ENCODE measurements at places on chromosomes 6 and 20. TPM values are rescaled to one million over a fixed set of nuclear protein-coding genes. Genes with fewer than 3 reads are reported as not detected.

GRCh38 chr6:15608396-15608795, 54.4 kb downstream of the DTNBP1 start:
- H3K36me3 ChIP-seq: peaks cover 61% of the 10 kb centered on the region
- DNase-seq: no peak
- no peak overlapping the region for H3K27ac ChIP-seq
- no peaks in the 10 kb centered on the region for H3K27me3 ChIP-seq
- no peak overlapping the region for H3K4me3 ChIP-seq
- peaks cover 9% of the 10 kb centered on the region for H3K4me1 ChIP-seq

Gene SLC35D3
- polyA plus RNA-seq: not detected

DNA sequence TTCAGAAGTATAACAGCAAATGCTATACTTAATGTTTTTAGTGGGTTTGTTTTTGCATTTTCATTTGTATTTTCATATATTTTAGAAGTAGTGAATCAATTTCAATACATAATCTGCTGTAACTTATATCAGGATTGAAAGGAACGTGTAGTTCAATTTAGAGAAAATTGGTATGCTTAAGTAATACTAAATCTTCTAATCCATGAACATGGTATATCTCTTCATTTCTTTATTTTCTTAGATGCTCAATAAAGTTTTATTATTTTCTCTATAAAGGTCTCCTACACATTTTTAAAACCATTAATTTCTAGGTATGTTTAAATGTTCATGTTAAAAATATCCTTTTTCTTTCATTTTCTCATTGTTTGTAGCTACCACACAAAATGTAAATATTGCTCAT, 85.1 kb downstream of the STMND1 start:
- no peak overlapping the region for H3K27ac ChIP-seq
- H3K4me3 ChIP-seq: no peak overlapping the region
- no peaks in the 10 kb centered on the region for H3K27me3 ChIP-seq
- no peak for DNase-seq
- no peaks in the 10 kb centered on the region for H3K4me1 ChIP-seq

Gene CCN6
- polyA plus RNA-seq: not detected

DNA sequence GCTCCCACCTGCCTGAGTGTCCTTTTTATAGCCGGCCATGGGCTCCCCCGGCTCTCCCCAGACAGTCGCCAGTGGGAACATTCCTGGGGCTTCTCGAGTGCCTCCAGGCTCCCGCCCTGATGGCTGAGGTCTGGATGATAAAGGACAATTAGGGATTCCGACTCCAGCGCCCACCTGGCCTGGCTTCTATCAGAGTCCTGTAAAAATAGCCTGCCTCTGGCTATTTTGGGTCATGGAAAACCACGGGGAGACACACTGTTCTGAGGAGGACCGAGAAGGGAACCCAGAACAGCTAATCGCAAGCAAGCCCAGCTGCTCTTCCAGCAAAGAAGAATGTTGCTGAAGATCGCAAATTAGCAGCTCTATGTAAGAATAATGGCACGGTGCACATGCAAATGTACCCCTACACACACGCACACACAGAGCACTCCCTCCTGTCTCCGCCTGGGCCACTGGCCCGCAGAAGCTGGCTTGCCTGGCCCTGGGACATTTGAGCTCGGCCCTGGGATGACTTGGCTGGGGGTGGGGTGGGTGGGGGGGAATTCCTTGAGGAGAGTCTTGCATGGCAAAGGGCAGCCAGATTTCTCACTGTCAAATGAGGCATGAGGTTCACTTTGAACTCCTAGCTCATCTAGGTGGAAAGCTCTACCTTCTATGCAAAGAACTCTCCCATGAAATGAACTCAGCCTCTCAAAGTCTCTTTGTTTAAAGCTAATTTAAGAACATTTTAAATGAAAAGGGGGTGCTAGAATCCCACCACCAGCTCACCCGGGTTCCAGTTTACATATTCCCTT, 55.3 kb downstream of the CTCFL start:
- peaks cover 45% of the 10 kb centered on the region for H3K4me1 ChIP-seq
- no peaks in the 10 kb centered on the region for H3K36me3 ChIP-seq
- H3K27me3 ChIP-seq: no peaks in the 10 kb centered on the region

- no peak overlapping the region for H3K4me3 ChIP-seq
- no peaks in the 10 kb centered on the region for H3K36me3 ChIP-seq
- no peak overlapping the region for H3K27ac ChIP-seq
These were observed 137.9 kb downstream of the DLL1 start for GRCh38 chr6:170152989-170153388.

Gene MUC21
- polyA plus RNA-seq: not detected

DNA sequence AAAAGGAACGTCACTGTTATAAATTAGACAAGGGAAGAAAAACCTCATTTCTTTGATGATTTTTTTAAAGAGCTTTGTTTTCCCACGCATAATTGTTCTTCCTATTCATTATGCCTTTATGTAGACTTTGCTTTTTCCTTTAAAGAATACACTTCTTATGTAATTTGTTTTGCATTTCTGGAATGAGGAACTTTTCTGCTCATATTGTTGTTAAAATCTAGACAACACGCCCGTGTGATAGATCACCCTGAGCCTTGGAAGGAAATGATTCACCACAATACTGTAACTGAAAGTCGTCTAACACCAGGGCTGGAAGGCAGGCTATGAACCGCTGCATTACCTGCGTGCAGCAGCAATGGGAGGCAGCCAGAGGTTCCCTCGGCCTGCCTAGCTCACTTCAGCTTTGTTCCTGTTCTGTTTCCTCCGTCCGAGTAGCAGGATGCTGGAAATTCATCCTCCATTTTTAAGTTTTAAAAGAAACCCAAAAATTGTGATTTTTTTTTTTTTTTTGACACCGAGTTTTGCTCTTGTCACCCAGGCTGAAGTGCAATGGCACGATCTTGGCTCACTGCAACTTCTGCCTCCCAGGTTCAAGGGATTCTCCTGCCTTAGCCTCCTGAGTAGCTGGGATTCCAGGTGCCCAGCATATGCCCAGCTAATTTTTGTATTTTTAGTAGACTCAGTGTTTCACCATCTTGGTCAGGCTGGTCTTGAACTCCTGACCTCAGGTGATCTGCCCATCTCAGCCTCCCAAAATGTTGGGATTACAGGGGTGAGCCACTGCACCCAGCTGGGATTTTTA, 49.6 kb upstream of the ZNF217 start:
- H3K36me3 ChIP-seq: no peaks in the 10 kb centered on the region
- peak overlapping the region; percentile 41 for H3K4me3 ChIP-seq
- H3K27ac ChIP-seq: peak overlapping the region; percentile 96
- peaks cover 68% of the 10 kb centered on the region for H3K4me1 ChIP-seq
- no peaks in the 10 kb centered on the region for H3K27me3 ChIP-seq

Gene PRDM13
- not detected for polyA plus RNA-seq

Gene FOXF2
- not detected for polyA plus RNA-seq

DNA sequence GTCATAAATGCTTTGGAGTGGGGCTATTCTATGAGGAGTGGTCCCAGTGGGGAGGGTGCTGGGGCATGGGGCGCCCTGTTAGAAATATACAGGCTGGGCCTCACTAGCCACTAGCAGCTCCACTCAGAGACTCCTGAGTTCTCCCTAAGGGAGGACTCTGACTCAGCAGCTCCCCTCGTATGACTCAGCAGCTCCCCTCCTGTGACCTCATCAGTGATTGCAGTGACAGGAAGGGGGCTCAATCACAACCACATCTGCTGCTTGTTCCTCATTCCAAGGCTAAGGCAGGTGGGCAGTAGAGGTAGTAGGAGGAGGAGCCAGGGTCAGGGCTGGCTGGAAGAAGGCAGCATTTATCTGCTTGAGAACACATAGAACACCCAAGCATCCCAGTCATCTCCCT, 73.7 kb downstream of the PRND start:
- DNase-seq: peak; percentile 66
- peaks cover 98% of the 10 kb centered on the region for H3K36me3 ChIP-seq
- H3K27ac ChIP-seq: no peak overlapping the region
- no peaks in the 10 kb centered on the region for H3K27me3 ChIP-seq
- H3K4me3 ChIP-seq: no peak overlapping the region

Gene ENPP1
- polyA plus RNA-seq: not detected

- DNase-seq: no peak
- H3K27ac ChIP-seq: no peak overlapping the region
- no peaks in the 10 kb centered on the region for H3K27me3 ChIP-seq
- no peaks in the 10 kb centered on the region for H3K4me1 ChIP-seq
- no peak overlapping the region for H3K4me3 ChIP-seq
- H3K36me3 ChIP-seq: no peaks in the 10 kb centered on the region
These were observed 242.7 kb downstream of the CLIC5 start for GRCh38 chr6:45772886-45773495.

Gene C20orf144
- not detected for polyA plus RNA-seq

Gene PNPLA1
- 3.5 TPM for polyA plus RNA-seq

Gene ZBTB24
- polyA plus RNA-seq: 3.1 TPM

DNA sequence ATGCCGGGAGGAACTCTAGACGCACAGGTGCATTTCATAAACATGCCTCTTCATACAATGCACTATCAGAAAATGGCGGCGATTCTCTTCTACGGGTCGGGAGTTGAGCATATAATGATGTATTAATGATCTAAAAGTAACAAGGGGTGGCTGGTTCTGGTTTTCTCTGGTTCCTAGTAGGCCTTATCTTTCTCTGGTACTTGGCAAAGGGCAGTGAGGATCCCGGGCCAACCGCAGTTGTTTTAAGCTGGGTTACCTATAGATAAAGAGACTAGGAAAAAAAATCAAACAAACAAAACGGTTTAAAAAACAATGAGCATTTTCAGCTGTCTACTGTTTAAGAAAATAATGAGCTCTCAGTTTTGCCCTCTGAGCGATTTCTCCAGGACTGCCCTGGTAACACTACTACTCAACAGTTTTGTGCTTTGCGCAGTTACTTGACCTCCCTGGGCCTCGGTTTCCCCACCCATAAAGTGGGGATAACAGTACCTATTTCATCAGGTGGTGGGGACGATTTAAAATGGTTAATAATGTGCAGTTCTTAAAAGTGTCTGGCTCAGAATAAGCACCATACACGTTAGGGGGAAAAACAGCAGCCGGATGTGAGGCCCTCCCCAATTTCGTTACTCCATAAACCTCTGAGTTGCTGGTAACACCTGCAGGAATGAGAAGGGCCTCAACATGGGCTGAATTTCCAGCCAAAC, 1.3 kb upstream of the SIRT5 start:
- no peaks in the 10 kb centered on the region for H3K27me3 ChIP-seq
- H3K36me3 ChIP-seq: no peaks in the 10 kb centered on the region
- H3K27ac ChIP-seq: no peak overlapping the region
- H3K4me1 ChIP-seq: peaks cover 11% of the 10 kb centered on the region
- no peak overlapping the region for H3K4me3 ChIP-seq

Gene SPATS1
- not detected for polyA plus RNA-seq

GRCh38 chr6:105320765-105321164, 82.1 kb downstream of the PREP start:
- no peak for DNase-seq
- no peaks in the 10 kb centered on the region for H3K27me3 ChIP-seq
- H3K4me3 ChIP-seq: no peak overlapping the region

DNA sequence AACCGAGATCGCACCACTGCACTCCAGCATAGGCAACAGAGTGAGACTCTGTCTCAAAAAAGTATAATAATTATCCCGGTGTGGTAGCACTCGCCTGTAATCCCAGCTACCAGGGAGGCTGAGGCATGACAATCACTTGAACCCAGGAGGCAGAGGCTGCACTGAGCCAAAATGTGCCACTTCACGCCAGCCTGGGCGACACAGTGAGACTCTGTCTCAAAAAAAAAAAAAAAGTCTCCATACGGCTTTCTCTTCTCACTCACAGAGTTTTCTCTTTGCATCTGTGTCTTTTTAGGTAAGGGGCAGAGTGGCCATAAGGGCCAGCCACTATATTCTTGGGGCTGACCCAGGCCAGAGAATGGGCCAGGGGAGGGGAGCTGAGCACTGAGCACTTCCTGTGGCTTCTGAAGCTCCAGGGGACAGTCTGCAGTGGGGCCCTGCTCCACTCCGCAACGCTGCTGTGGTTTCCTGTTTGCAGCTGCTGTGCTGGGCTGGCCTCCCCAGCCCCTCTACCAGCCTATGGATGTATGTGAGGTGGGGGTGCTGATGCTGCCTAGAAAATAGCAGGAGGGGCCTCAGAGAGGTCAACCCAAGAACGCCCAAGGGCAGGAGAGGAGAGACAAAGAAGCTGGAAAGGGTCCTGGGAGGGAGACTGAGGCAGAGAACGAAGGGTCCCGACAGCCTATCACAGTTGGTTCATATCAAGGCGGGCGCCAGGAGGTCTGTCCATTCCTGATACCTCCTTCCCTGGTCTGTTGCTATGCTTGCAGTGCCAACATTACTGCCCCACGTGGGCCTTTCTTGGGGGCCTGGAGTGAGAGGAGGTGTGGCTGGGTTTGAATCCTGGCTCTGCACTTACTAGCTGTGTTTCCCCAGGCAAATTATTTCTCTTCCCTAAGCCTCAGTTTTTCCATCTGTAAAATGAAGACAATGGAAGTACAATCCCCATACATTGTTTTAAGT, 16.0 kb downstream of the SLA2 start:
- H3K4me3 ChIP-seq: no peak overlapping the region
- H3K27me3 ChIP-seq: no peaks in the 10 kb centered on the region
- no peaks in the 10 kb centered on the region for H3K36me3 ChIP-seq
- peaks cover 11% of the 10 kb centered on the region for H3K4me1 ChIP-seq

DNA sequence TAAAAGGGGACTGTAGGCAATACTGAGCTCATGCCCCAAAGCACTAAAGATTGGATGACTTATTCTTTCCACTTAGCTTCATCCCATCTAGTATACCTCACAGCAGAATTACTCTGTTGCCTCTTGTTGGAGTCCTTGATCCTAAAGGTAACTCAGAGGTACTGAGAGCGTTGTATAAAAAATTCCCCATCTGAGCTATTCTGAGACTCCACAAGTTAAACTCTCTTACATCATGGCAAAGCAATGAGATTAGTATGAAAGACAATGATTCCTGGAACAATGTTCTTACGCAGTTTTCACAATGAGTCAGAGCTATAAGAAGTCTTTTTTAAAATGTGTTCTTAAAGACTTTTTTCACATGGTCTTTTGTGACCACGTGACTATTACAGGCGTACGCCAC, 370.1 kb downstream of the ADGRB3 start:
- no peaks in the 10 kb centered on the region for H3K27me3 ChIP-seq
- no peak overlapping the region for H3K4me3 ChIP-seq
- no peaks in the 10 kb centered on the region for H3K36me3 ChIP-seq

DNA sequence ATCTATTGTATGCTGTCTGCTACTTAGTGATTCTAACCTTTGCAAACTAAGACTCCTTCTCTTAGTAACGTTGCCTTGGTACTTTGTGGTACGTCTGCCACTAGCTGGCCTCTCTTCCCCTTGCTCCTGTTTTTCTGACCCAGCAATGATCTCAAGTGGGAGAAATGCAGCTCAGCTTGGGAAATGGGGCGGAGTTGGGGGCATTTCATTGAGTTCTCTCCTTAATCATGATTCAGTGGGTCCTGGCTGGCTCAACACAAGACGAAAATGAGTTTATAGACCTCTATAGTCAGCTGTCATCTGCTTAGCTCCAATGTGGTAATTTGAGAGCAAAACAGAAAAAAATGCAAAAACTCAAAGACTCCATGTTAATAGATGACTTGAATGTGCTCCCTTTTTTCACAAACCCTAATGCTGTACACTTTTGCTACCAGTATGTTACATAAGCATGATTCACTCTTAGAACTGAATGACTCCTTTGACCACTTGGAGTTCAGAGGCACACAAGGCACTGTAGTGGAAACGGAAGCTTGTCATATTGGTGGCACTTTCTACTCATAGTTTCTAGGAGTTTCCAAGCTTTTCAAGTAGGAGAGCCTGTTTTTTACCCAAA, 55.3 kb upstream of the SOX4 start:
- no peaks in the 10 kb centered on the region for H3K4me1 ChIP-seq
- H3K4me3 ChIP-seq: no peak overlapping the region
- no peaks in the 10 kb centered on the region for H3K36me3 ChIP-seq
